ENCODE measurements at places on chromosomes 1 and 21. TPM values are rescaled to one million over a fixed set of nuclear protein-coding genes. Genes with fewer than 3 reads are reported as not detected.

CD2 gene
- not detected for polyA plus RNA-seq

DNA sequence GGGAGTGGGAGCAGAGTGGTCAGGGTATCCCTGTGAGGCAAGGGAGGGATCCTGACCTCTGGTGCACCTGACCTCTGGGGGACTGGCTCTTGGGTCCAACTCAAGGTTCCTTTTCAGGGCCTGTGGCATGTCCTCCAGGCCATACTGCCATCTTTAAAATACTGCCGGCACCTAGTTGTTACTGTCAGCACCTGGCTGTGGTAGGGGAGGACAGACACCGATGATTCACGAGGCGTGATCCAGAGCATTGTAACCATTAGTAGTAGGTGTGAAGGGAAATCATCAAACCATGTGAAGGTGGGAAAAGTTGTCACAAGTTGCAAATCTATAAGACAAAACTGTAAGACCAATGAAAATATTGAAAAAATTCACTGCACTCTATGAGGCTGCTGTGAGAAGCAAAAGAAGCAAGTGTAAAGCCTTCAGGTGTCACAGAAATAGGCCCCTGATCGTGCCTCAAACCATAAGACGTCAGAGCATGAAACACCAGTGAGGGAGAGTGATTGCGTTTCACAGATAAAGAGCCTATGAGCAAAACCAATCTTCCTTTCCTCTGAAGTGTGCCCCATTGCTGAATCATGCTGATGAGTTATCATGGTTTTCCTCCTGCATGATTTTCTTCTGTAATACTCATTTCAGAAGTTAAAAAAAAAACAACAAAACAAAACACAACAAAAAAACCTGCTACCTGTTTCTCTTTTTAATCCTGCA, 55.3 kb downstream of the CDC7 start:
- peak; percentile 44 for DNase-seq
- H3K27me3 ChIP-seq = no peaks in the 10 kb centered on the region
- H3K4me3 ChIP-seq = no peak overlapping the region
- peak overlapping the region; percentile 56 for H3K27ac ChIP-seq
- H3K36me3 ChIP-seq = no peaks in the 10 kb centered on the region

DNA sequence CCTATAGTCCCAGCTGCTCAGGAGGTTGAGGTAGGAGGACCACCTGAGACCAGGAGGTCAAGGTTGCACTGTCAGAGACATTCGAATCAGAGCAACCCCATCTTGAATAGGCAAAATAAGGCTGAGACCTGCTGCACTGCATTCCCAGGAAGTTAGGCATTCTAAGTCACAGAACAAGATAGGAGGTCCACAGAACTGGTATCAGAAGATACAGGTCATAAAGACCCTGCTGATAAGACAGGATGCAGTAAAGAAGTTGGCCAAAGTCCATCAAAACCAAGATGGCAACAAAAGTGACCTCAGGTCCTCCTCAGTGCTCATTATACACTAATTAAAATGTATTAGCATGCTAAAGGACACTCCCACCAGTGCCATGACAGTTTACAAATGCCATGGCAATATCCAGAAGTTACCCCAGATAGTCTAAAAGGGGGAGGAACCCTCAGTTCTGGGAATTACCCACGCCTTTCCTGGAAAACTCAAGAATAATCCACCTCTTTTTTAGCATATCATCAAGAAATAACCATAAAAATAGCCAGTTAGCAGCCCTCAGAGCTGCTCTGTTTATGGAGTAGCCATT, 65.2 kb upstream of the KLHDC7A start:
- peak overlapping the region; percentile 70 for H3K27ac ChIP-seq
- peaks cover 12% of the 10 kb centered on the region for H3K4me1 ChIP-seq
- no peaks in the 10 kb centered on the region for H3K27me3 ChIP-seq
- H3K4me3 ChIP-seq = no peak overlapping the region
- no peak for DNase-seq

- no peaks in the 10 kb centered on the region for H3K4me1 ChIP-seq
- H3K27ac ChIP-seq = no peak overlapping the region
- no peaks in the 10 kb centered on the region for H3K36me3 ChIP-seq
- no peak overlapping the region for H3K4me3 ChIP-seq
Measured at GRCh38 chr1:59238333-59238934, 58.5 kb upstream of the FGGY start.

DNA sequence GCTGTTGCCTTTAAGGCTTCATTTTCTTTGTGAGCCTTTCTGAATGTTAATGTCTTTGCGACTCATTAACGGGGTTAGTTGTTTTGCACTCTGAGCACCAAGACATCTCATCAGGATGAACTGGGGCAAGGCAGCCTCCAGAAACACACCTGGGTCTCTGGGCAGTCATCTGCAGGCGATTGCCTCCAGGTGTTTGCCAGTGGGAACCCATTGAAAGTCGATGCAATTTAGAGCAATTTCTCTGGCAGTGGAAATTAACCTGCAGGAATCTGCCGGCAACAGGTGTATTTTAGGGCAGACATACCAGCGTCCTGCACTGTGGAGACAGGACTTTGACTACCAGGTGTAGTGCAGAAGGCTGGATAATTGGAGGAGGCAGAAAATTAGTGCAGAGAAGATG, 661.0 kb upstream of the PTBP2 start:
- no peaks in the 10 kb centered on the region for H3K36me3 ChIP-seq
- no peak overlapping the region for H3K4me3 ChIP-seq
- no peaks in the 10 kb centered on the region for H3K4me1 ChIP-seq
- no peak overlapping the region for H3K27ac ChIP-seq
- no peaks in the 10 kb centered on the region for H3K27me3 ChIP-seq
